Hematopoietic multipotent progenitor cell (in vitro differentiated cells): ENCODE measurements at places on chromosomes 5 and 9.

- DNase-seq, result no peak
These were observed 506.2 kb downstream of the GABRG2 start for GRCh38 chr5:162573758-162574157.

DNA sequence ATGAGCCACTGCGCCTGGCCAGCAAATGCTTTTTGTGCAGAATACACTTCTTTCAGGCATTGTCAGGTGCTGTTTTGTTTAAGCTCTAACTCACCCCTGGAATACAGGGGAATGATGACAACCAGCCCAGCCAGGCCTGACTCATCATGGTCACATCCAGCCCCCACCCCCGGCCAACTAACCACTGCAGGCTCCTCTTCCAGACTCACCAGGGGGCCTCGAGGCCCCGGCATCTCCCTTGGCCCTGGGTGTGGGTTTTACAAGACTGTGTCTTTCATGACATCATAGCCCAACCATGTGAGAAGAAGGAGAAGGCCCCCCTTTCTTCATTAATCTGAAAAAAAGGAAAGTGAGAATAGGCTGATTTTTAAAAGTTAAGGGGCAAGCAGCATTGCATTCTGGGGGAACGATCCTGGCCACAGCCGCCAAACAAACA lies 35.5 kb downstream of the OLFML2A start:
- DNase-seq, result no peak

- DNase-seq, result no peak
These were observed 102.2 kb downstream of the SERINC5 start for GRCh38 chr5:80153586-80154126.

DNA sequence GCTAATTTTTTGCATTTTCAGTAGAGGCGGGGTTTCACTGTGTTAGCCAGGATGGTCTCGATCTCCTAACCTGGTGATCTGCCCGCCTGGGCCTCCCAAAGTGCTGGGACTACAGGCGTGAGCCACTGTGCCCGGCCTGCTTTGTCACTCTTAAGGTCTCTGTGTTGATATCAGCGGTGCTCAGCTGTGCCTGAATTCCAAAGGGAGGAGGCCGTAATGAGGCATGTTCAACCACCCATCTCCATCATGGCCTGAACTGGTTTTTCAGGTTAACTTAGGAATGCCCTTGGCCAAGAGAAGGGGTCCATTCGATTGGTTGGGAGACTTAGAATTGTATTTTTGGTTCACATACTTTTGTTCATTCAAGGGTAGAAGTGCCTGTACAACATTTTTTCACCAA lies 22.0 kb downstream of the HSD17B3 start:
- no peak for DNase-seq

- DNase-seq, result no peak
These were observed 256.7 kb upstream of the CD180 start for GRCh38 chr5:67453111-67453905.

DNA sequence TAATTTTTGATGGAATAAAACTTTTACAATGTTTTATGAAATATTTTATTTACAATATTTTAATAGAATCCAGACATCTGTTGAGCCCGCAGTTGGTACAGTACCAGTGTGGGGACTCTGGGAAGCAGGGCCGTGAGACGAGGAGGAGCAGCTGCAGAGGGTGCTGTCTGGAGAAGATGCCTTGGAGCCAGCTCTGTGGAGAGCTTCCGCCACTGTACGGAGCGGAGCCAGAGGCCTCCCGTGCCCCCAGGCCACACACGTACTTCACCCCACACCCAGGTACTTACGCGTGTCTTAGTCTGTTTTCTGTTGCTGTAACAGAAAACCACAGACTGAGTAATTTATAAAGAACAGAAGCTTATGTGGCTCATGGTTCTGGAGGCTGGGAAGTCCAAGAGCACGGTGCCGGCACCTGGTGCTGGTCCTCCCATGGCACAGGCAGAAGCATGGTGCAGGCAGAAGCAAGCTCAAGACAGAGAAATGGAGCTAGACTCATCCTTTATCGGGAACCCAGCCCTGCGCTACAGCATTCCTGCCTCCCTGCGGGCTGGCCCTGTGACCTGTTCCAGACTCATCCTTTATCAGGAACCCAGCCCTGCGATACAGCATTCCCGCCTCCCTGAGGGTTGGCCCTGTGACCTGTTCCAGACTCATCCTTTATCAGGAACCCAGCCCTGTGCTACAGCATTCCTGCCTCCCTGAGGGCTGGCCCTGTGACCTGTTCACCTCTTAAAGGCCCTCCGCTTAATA lies 23.3 kb downstream of the CEP72 start:
- no peak for DNase-seq

DNA sequence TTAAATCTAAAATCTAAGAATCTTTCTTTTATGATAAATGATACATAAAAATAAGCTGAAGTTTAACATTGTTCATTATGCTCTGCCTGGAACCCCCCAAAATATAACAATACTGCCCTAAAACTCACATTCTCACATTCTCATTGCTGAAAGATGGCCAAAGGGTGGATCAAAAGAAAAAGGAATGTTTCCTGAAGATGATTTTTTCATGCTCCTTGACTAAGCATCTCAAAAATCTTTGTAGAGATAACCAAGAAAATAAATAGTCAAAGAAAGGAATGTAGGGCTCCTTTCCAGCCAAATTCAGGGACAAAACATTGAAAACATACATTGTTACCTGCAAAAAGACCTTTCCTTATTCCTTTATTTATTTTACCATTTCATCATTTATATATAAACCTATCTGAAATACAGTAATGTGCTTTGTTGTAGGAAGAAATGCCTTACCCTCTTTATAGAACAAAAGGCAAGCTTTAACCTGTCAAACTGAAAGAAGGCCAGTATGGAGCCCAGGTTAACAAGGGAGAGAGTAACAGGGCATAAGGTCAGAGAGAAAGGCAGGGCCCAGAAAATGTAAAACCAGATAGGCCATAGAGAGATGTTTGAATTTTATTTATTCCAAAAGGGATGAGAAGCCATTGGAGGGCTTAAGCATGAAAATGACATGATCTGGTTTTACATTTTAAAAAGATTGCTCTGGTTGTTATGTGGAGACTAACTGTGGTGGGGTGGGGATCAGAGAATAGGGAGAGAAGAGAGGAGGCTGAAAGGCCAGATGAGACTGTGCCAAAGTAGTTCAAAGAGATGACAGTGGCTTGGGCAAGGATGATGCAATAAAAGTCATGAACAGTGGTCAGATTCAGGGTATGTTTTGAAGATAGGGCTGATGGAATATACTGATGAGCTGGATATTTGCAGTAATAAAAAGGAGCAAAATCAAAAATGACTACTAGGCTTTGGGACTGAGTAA lies 37.3 kb upstream of the CDK5RAP2 start:
- no peak for DNase-seq

DNA sequence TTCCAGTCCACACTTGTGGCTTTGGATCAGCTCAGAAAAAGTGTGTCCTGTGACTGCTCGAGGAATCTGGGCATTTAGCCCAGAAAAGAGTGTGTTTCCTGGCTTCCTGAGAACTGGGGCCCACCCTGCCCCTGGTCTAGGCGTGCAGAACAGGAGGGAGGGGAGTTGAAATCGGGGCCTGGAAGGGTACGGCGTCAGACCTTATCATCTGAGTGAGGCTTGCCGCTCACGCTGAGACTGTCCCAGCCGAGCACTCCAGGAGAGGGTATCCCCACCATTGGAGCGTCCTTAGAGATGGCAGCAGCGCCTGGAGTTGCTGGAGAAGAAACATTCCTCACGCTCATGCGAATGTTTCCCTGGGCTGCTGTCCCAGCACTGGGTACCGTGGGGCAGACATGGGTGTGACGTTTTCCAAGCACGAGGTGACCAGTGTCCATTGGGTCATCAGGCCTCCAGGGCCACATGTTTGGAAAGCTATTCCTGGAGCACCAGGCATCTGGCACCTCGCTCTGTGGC lies 22.5 kb downstream of the NEK6 start:
- no peak for DNase-seq

DNA sequence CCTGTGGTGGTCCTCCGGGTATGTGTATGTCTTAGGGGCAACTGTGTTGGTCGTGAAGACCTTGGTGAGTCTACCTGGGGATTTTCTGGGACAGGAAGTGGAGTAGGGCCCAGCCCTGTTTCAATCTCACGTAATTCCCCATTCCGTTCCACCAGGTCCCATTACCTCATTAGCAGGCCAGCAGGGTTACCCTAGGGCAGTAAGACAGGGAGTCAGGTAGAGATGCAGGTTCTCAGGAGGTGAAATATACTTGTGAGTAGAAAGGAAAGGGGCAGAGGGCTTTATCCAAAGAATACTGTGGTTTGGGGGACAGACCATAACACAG lies 56.5 kb downstream of the MACROH2A1 start:
- no peak for DNase-seq

DNA sequence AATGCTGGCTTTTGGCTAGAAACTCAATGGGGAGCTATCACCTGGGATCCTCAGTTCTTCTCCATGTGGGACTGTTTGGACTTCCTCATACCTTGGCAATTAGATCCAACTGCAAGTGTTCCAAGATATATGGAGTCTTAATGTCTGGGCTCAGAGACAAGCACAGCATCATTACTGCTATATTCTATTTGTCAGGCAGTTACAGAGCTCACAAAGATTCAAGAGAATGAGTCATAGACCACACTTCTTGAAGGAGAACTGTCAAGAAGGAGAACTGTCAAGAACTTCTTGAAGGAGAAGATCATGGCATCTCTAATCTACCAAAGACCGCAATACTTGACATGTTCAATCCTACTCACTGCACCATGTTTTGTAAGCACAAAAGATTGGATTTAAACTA lies 106.8 kb upstream of the NREP start:
- no peak for DNase-seq

- no peak for DNase-seq
These were observed 25.2 kb downstream of the GLT6D1 start for GRCh38 chr9:135613946-135614805.

GRCh38 chr5:154519359-154519758 lies 41.3 kb upstream of the HAND1 start:
- no peak for DNase-seq

GRCh38 chr5:126490167-126490940 lies 67.1 kb downstream of the GRAMD2B start:
- DNase-seq, result no peak

GRCh38 chr9:82608487-82608886 lies 454.5 kb downstream of the RASEF start:
- DNase-seq, result no peak

DNA sequence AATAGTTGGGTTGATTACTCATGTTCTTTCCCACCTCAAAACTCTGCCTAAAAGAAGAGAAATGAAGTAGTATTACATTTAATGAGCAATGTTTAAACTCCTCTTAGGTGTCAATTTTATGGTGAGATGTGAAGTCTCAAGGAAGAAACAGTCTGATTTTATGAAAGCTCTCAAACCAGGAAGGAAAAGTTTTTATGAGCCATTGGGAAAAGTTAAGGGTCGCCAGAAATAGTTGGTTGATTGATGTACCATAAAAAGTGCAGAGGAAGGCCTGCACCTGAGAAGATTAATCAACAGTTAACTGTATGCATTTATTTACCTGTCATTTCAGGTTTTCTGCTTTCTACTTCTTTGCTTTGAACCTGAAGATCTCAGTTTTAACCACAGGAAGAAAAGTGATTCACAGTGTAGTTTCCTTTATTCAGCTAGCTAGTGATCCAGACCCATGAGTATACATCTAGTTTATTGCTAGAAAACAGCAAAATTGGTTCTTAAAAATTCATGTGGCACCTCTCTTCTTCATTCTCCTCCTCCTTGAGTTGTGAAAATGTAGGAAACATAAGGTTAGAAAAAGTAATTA lies 133.1 kb downstream of the CSNK1G3 start:
- DNase-seq, result no peak

- DNase-seq, result no peak
These were observed 1047.6 kb downstream of the TLE4 start for GRCh38 chr9:80619356-80619755.

DNA sequence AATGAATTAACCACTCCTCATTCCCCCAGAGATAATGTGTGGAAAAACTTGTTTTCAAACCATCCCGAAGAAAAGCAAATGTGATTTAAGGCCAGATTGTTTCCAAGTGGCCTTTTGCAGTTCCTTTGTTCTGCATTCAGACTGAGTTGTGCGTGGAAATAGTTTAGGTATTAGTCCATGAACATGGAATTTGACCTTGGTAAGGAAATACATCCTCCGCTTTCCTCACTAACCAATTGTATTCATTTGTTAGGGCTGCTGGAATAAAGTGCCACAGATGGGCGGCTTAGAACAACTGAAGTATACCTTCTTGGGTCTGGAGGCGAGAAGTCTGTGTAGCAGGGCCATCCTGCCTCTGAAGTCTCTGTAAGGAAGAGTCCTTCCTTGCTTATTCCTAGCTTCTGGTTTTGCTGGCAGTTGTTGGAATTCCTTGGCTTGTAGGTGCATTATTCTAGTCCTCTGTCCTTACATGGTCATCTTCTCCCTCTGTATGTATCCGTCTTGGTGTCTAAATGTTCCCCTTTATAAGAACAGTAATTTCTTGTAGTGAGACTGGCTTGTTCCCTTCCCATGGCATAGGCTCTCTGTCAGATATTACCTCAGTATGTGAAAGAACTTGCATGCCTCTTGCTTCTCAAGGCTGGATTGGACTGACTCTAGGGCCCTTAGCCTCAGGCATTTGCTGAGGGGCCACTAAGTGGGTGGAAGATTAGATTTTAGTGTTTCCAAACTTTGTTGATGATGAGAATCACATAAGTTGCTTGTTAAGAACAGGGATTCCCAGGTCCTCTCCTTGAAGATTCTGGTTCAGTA lies 53.9 kb downstream of the RAI14 start:
- no peak for DNase-seq

GRCh38 chr5:174167080-174167910 lies 121.8 kb downstream of the NSG2 start:
- no peak for DNase-seq

DNA sequence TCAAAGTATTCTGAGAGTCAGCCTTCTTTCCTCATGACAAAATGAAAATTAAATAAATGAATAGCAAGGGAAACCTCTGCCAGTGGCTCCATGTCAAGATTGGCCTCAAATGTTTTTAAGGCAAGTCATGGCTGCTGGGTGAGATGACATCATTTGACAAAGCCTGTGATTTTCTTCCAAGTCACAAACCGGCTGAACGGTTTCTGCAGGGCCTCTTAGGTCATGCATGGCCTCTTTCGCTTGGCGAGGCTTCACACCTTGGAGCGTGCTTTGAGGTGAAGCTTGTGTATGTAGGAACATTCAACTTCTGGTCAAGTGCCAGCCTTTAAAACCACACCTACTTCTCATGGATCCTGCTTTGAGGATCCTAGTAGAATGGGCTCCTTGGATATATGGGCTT lies 161.0 kb upstream of the ZNF618 start:
- no peak for DNase-seq

GRCh38 chr9:110971705-110972104 lies 66.6 kb downstream of the LPAR1 start:
- DNase-seq, result no peak

GRCh38 chr5:94025788-94026473 lies 284.5 kb upstream of the POU5F2 start:
- DNase-seq, result no peak

GRCh38 chr5:148311484-148311883 lies 739 bp upstream of the SPINK7 start:
- no peak for DNase-seq

DNA sequence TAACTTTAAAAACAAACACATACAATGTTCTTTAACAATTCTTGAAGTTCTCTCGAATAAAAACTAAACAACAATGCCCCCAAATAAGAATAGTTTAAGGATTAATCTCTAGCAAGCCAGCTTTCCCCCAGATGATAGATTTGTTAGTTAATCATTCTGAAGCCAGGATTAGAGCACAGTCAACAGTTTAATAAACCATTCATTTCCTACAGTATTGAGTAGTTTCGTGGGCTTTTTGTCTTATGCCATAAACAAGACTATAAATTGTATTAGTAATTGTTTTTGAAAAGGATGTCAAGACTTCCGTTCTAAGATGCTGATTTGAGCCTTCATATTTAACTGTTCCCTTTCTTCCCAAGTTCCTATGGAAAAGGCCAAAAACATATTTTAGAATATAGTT lies 136.6 kb downstream of the PIK3R1 start:
- no peak for DNase-seq
